Kasumi-1 (cell line): ENCODE measurements at places on chromosomes 7 and 10.

- no peak for DNase-seq
Measured at GRCh38 chr7:21338728-21339164, 89.1 kb upstream of the SP4 start.

- DNase-seq: peak; percentile 81
Measured at GRCh38 chr10:49139028-49139845, 5.4 kb upstream of the FAM170B start.

GRCh38 chr7:84629640-84630318 is 435.2 kb upstream of the SEMA3A start:
- DNase-seq: no peak

DNA sequence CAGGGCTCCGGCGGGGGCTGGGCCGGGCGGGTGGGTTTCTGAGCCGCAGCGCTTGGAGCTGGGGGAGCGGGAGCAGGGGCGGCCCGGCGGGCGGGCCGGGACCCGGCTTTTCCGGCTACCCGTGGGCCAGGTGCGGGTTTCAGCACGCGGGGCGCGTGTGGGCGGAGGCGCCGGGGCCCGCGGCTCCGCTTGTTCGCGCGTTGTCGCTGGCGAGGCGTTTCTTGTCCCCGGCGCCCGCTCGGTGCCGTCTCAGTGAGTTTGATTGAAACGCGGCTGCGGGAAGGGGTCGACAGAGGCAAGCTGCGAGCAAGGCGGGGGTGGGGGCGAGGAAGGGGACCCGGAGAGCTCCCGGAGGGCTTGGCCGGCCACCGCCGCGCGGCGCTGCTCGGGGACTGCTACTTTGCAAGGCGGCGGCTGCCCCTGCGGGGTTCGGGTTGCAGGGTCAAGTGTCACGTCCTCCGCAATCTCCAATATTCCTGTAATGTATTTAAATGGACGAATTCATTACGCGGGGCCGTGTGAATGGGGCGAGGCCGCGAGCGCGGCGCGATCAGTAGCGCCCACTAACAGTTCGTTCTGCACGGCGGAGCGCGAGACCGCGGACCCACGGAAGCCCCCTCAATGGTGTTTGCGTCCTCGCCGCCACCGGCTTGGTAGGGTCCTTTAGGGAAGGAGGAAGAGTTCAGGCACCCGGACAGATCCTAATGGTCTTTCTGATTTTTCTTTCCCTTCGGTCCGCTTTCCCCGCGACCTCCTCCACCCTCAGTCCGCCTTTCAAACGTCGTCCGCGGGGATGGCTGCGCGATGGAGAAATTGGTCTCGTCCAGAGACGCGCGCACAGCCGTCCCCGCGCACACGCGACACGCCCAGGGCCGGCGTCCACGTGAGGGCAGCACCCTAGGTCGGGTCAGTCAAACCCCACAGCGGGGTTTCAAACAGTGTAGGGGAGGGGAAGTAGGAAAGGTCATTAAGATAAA is 76.9 kb downstream of the INSIG1 start:
- no peak for DNase-seq

DNA sequence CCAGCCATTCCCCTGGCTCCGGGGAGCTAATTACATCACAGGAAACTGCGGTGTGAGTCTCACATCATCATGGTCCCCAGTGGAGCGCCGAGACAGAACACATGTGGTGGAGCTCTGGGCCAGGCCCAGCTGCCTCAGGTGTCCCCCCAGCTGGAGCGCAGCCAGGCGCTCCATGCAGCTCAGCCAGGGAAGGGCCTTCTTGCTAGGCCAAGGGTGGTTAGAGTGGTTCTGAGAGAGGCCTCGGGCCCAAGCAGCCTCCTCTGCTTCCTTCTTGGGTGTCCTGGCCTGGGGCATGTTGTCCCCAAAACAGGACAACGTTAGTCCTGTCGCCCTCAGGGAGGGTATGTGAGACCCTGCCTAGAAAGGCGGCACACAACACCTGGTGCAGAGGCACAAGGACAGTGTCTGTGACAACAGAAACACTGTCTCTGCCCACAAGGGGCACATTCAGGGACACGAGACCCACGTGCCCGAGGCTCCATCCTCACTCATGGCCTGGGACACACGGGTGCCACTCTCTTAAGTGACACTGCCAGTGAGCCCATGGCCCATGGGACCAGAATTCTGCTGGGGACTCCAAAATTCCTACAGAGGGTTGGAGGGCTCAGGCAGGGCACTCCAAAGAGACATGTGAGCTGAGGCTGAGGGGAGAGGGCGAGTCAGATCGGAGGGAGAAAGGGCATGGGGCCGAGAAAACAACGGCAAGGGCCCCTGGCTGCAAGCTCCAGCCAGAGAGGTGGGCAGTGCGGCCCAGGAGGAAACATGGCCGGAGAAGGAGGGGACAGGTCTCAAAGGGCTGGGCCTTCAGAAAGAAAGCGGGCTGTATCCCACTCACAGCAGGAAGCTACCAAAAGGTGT is 37.0 kb upstream of the RET start:
- no peak for DNase-seq

DNA sequence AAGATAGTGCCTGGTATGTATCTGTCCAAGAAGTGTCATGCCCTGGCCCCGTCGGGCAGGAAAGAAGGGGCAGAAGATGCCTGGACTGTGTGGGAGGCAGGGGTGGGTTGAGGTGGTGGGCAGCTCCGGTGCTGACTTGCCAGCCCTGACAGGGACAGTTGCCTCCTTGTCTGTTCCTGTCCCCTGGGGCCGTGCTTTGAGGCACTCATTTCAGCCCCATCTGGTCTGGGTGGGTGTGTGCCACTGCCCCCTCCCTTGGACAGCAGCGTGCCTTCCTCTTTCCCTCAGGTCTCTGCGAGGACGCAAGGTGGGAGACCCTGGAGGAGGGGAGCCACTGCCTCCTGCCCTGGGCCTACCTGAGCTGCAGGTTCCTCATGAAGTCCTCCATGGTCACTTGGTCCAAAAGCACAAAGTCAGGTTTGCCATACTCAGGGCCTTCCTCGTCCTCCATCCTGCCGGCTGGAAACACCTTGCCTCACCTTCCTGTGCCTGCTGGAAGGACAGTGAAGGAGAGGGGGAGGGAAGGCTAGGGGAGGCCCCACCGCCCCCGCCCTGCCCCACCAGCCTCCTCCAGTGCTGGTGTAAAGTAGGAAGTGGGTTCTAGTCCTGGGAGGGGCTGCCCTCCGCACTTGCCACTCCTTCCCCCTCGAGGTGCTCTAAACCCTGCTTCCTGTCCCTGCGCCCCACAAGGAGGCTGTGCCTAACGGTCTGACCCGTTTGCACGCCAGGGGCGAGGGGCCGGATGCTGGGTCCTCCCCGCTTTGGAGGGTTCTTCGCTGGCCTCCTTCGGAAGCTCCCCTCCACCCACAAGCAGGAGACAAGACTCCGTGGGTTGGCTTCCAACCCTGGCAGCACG is at the start of gene MYO1G:
Gene MYO1G (minus strand): TSS at position 505 of the 856 bp plus-strand sequence. CDS start 54 bp downstream, at position 451.
- peak; percentile 100 for DNase-seq

DNA sequence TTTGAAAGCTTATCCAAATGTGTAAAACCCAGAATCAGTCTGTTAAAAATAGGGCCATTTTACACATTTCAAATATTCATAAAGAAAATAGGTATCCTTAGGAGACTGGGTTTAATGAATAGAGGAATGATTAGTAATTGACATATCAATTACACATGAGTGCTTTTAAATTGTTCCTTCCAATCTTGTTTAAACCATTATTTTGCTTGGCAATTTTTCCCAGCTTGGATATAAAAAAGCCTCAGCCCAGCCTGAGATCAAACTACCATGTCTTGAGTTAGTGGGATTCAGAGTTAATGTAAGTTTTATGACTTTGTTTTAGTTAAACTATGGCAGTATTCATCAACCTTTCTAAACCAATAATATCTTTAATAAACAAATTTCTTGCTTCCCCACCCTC is 28.3 kb downstream of the PARP12 start:
- no peak for DNase-seq

DNA sequence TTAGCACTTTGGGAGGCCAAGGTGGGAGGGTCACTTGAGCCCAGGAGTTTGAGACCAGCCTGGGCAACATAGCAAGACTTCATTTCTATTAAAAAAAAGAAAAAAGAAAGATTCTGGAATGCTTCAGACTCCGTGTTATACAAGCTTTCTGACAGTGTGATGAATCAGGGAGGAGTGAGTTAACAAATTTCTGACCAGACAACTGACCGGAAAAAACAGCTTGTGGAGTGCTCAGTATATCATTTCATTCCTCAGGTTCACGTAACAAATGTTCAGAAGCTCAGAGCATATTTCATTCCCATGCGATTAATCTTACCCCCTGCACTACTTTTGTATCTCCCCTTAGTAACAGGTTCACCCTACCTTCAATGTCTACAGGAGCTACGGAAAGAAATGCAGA is 28.6 kb upstream of the TNPO3 start:
- DNase-seq: no peak

DNA sequence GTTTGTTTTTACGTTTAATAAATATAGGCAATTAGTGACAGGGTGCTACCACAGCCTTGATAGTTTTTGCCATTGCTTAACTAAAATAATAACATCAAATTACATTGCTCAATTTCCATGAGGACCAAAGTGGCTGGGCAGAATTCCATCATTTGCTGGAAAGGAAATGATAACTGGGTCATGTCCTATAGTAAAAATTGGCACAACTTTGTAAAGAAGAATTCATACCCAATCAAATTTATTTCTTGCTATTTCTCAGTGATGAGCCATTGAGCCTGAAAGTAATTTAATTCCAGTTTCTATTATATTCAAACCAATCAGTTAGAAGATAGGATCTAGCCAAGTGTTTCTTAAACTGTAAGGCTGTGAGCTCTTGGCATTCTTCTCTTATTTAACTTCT is 102.2 kb upstream of the CTTNBP2 start:
- no peak for DNase-seq

- no peak for DNase-seq
Measured at GRCh38 chr7:140084142-140084655, 21.4 kb upstream of the PARP12 start.

DNA sequence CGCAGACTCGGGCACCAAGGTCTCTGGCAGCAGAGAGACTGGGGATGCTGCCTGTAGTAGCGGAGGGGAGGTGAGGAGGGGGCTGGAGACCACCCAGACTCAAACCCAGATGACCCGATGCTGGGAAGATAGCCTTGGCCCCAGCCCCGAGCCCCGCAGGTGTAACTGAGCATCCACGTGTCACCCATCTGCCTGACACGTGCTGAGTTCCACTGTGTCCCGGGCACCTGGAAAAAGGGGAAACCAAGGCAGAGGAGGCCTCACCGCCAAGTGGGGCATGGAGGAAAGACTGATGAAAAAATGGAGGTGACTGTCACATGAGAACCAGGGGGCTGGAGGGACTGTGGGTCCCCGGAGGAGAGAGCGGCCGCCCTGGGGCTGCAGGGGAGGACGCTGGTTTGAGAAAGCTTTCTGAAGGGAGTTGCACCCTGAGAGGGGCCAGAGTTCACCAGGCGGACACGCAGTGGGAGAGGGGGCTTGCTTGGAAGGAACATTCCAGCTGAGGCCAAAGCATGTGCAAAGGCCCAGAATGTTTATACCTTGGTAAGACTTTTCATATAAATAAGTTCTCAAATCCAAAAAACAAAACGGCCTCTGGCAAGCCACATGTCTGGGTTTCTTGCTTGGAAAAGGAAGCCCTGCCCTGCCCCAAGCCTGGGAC is 27.4 kb upstream of the ELN start:
- DNase-seq: no peak

GRCh38 chr10:28082885-28083284 is 84.0 kb upstream of the ODAD2 start:
- DNase-seq: no peak
